ENCODE measurements at places on chromosomes 1 and 21.

DNA sequence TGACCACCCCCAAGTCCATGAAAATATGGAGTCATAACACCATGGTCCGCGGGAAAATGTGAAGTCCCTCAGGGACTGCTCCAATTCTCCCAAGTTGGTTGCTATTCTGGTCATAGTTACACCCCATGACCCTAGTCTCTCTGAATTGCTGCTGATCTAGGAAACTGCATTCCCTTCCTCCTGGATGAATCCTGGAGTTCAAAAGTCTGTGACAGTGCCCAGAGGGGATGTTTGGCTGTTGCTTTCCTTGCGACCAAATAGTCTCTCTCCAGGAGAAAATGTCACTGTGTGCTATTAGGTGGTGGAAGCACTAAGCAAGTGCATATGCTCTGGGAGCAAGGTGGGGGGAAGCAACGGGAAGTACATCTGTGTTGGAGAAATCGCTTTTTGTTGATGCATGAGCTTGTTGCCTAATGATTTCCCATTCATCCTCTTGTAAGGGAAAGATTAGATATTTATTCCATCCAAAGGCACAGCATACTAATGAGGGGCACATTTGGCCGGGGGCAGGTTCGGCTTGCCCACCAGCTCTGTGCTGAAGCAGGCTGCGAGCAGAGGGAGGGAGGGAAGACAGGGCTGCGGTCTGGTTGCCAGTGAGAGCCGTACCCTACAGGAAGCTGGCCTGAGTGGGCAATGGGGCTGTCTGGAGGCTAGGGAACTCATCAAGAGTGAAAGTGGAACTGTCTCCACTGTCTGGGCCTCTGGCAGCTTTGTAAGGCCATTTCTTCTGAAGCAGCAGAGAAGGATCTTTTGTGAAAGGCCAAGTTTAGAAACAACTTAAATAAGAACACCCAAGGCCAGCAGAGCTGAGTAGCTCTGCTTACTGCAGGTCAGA lies 27.2 kb downstream of the SYT6 start:
- no peak for DNase-seq

DNA sequence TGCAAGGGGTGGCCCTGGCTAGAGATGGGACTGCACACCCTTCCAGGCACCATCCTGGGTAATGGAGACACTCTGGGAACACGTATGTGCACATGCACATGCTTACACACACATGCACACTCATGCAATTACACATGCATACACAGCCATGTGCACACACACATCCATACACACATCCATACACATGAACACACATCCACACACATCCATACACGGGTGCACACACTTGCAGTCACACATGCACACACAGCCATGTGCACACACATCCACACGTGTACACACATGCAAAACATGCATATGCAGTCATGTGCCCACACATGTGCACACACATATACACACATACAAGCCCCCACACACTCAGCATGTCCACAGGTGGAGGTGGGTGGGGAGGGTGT lies 22.3 kb upstream of the POFUT2 start:
- no peak for DNase-seq

DNA sequence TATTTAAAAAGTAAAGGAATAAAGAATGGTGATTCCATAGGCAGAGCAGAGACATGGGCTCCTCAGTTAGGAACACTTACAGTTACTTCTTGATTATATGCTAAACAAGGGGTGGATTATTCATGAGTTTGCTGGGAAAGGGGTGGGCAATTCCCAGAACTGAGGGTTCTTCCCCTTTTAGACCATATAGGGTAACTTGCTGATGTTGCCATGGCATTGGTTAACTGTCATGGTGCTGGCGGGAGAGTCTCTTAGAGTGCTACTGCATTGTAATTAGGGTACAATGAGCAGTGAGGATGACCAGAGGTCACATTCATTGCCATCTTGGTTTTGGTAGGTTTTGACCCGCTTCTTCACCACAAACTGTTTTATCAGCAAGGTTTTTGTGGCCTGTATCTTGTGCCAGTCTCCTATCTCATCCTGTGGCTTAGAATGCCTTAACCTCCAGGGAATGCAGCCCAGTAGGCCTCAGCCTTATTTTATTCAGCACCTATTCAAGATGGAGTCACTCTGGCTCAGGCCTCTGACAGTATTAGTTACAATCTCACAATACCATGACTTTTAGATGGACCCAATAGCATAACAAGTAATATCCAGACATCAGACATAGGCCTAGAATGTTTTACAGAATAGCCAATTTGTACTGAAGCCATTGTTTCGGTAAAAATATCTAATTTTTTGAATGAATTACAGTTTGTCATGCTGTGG lies 106.8 kb downstream of the ZBTB18 start:
- no peak for DNase-seq

DNA sequence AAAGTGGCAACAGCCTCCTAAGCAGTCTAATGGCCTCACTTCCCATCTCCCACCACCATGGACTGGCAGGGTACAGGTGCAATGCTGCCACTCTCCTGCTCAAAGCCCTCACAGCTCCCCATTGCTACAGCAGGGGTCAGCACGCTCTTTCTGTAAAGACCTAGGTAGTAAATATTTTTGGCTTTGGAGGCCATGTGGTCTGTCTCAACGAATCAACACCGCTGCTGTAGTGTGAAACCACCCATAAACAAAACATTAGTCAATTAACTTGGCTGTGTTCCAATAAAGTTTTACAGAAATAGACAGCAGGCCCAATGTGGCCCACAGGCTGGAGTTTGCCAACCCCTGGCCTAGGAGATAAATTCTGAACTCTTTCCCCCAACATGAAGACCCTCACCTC lies 44.6 kb upstream of the TMEM125 start:
- DNase-seq, result no peak

- DNase-seq, result no peak
Measured at GRCh38 chr1:184035719-184036516, 1.6 kb downstream of the COLGALT2 start.

DNA sequence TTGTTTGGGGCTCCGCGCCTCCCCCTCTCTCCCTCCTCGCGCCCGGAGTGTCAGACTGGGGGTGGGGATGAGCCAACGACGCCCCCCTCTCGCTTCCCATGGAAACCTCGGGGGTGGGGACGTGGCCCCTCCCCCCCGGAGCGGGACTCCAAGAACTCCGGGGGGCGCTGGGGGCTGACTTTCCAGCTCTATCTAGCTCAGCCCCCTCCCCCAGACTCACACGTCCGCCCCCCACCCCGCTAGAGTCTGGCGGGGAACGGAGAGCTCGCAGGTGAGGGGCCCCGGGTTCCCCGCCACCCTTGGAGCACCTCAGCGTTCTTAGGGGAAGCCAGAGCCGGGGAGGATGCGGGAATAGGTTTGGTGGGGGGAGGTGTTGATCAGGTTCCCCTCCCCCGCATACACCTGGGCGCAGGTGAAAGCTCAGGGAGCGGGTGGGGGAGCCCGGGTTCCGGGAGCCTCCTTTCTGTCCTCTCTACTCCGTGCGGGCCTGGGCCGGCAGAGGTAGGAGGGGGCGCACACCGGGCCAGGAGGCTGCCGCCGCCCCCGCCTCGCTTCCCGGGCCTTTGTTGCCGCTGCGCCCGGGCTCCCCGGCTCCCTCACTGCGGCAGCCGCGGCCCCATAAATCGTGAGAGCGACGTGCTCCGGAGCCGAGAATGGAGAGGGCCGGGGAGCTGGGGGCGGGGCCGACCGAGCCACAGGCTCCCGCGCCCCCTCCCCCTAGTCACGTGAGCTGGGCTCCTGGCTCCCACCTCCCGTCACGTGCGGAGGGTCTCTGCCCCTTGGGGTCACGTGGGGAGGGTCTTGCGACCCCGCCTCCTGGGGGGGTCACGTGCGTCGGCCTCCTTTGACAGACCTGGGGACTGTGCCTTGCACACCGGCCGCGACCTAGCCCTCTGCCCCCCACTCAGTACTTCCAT lies 1.9 kb downstream of the EFNA3 start:
- no peak for DNase-seq

DNA sequence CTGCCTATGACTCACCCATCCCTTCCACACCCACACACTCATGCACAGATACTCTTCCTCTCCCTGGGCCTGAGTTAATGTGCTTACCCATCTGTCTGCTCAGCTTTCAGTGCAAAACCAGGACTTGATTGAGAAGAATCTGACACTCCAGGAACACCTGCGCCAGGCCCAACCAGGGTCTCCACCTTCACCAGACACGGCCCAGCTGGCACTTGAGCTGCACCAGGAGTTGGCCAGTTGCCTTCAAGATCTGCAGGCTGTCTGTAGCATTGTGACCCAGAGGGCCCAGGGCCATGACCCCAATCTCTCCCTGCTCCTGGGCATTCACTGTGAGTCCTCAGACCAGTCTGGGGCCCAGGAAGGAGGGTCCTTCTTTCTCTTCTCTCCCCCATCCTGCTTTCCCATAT lies 3.5 kb upstream of the SH3BGRL3 start:
- DNase-seq, result no peak
